ENCODE measurements at places on chromosomes 4 and X.

GRCh38 chr4:186754976-186755375, 31.3 kb upstream of the FAT1 start:
- no peak for DNase-seq

DNA sequence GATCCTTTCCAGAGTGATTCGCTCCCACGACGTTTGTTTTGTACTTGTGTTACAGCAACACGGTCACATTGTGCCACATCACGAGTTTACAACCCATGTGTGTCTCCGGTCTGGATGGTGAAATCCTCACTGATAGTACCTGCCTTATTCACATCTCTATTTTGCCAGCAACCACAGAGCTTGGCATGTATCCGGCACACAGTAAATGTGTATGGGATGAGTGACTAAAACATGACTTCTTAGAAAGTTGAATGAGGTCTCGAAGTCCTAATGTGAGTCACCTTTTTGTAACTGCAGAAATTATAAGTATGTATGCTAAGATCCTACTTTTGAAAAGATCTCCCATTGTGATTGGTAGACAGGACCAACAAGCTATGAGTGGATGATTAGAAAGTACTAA, 7.5 kb downstream of the STOX2 start:
- DNase-seq: no peak

- no peak for DNase-seq
Observed at GRCh38 chr4:52813546-52813945, 48.6 kb upstream of the RASL11B start.

- no peak for DNase-seq
Observed at GRCh38 chrX:85941275-85941674, 106.1 kb downstream of the CHM start.

GRCh38 chrX:77814210-77814609, 28.2 kb upstream of the ATRX start:
- no peak for DNase-seq

DNA sequence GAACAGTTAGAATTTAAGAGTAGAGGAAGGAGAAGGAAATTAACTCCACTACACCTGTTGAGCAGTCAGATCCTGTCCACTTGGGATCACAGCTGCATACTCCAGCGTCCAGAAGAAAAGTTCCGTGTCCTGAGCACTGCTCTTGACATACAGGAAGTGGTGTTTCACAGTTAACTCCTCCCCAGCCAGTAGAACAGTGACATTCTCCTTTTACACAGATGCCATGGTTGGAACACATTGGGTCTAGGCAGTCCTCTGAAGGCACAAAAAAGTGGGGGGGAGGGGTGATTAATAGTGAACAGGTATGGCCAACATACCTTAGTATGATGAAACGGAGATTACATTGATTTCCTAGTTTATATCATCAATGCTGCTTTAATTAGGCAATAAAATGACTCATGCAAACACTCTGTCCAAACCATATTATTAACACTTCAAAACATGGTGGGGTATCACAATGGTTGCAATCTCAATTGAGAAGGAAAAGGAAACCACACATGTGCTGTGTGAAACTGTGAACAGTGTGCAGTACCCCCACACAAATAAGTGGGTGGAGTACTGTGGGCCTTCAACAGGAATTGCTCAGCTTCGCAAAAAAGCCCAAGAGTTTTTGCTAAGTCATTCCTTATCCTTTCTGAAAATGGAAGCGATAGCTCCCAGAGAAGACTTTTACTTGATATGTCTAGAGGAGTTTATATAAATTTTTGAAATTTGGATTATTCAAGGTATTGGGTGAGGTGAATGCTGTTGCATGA, 295.6 kb downstream of the SH2D1A start:
- DNase-seq: no peak

- no peak for DNase-seq
Observed at GRCh38 chrX:135331525-135331924, 22.2 kb downstream of the ETDC start.

DNA sequence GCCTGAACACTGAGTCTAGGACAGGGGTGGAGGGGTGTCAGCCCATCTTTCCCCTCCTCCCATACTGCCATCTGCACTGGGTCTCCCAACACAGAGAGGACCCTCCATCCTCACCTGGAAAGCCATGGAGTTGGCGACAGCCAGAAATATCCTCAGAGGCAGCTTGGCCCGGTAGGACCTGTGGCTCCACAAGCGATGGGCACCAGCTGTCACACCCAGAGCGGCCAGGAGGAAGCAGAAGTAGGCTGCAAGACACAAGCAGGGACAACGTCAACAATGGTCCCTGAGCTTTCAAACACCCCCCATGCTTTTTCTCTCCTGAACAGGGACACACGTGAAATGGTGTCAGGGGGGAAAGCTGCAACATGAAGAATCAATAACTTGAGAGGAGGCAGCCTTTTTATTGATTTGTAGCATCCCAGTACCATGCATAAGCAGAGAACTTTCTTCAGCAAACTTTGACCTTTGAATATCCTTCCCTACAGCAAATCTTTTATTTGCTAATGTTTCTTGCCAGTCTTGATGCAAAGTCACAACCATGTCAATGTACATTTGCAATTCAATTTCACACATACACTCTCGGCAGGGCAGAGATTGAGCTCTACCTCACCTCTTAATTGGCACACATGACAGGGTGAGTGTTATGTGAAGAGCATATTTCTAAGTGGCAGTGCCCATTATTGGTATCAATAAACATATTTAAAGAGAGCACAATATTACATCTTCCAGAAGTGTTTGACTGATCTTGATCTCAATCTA, 93.2 kb downstream of the SCD5 start:
- no peak for DNase-seq

- no peak for DNase-seq
Observed at GRCh38 chr4:152265149-152265621, 270.7 kb downstream of the FBXW7 start.

DNA sequence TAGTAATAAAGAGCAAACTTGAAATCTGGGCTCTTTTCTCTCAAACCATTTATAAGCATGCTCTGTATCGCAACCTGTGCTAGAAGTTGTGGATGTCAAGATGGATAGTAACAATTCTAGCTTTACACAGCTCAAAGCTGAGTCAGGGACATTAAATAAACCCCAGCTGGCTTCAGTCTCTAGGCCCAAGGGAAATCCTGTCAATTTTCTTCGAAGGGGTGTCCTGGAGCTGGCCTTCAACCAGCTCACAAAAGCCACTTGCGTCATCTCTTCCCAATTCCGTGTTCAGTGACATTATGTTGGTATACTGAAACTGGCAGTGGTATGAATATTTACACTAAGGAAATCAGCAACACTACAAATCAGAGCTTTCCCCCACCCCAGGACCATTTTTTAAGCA, 89.8 kb upstream of the PRKG2 start:
- DNase-seq: no peak
